Stimulated activated CD4-positive, alpha-beta T cell treated with anti-CD3 and anti-CD28 coated beads, Interleukin-15, amount 100 ng/mL, for 1 hour (primary cell): ENCODE measurements at places on chromosomes 11 and 22.

- no peak for DNase-seq
Measured at GRCh38 chr22:32462452-32462851, 1.8 kb downstream of the BPIFC start.

DNA sequence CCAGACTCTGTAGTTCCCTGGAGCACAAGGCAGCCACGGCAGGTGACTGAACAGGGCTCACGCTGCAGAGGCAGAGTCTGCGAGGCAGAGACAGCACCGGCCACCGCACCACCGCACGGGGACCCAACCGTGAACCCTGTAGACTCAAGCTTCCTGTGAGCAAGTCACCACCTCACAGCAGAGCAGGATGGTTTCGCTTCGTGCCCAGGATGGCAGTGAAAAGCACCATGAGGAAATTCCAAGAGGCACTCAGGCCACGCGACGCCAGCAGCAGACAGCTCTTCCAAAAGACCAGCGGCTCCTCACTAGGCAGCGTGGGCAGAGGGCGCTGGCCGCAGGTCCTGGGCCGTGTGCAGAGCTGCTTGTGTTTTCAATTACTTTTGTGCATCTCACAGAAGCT, 24.5 kb downstream of the BRD1 start:
- no peak for DNase-seq

- no peak for DNase-seq
Measured at GRCh38 chr11:108743851-108744250, 79.0 kb downstream of the DDX10 start.

DNA sequence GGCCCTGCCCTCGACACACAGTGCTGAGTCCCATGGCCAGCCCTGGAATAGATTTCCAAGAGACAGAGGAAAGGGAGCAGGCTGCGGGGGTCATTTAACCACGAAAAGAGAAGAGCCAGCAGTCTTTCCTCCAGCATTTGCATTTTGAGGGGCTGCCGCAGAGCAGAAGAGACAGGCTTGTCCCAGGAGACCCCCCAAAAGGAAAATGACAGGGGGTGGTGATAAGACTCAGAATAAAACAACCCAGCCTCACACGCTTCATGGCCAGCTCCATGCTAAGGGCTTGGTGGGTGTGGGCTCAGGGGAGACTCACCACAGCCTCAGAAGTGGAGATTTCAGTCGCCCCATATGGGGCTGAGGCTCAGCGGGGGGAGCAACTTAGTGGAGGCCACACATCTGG, 16.9 kb downstream of the TRIOBP start:
- no peak for DNase-seq

GRCh38 chr11:21602699-21603098, 590.2 kb upstream of the ANO5 start:
- DNase-seq = no peak

- no peak for DNase-seq
Measured at GRCh38 chr22:49602481-49602880, 225.2 kb downstream of the BRD1 start.

DNA sequence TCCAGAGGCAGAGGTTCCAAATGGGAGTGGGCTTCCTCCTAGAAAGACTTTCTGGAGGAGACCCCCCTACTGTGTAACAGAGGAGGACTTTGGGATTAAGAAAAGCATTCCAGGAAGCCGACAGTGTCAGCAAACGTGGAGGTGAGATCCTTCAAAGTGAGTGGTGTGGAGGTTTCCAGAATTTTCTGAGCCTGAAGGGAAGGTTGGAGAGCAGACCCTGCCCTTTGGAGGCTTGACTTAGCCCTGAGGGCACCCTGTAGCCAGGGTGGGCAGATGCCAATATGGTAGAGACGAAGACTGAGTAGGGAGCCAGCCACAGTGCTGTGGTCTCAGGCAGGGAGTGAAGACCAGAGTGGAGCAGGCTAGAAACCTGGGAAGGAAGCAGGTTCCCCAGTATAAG, 1.8 kb upstream of the KLHL22 start:
- no peak for DNase-seq

GRCh38 chr11:117443266-117444186, 115.9 kb downstream of the CEP164 start:
- no peak for DNase-seq

DNA sequence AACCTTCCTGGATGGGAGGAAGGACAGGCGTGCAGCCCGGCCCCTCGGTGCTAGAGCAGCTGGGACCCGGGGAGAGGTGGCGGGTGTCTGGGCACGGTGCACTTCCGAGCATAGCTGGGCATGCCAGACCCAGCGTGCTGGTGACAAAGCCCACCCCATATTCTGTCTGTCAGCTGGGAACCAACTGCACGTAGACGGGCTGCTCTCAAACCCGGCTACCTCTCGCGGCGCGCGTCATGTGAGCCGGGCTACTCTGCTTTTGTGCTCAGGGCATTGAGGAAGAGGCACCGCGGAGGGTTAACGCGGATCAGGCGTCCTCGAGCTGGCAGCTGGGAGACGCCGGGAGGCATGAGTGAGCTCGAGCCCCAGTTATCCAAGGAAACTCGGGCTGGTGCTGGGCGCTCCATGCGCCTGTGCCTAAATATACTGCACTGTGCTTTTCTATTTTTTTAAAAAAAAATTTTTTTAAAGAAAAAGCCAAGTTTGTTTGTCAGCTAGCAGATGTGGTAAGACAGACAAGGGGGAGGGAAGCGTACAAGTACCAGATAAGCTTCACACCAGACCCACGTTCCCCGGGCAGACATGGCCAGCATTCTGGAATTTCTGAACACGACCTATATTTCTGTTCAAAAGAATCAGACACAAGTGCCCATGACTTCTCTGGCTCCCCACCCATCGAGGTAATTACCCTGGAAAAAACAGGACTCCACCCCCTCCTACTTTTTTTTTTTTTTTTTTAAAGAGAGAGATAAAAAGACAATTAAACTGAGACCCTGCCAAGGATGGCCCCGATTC, 425.6 kb downstream of the SHANK2 start:
- DNase-seq = no peak

- DNase-seq = no peak
Measured at GRCh38 chr11:69694781-69695180, 9.0 kb downstream of the FGF19 start.

DNA sequence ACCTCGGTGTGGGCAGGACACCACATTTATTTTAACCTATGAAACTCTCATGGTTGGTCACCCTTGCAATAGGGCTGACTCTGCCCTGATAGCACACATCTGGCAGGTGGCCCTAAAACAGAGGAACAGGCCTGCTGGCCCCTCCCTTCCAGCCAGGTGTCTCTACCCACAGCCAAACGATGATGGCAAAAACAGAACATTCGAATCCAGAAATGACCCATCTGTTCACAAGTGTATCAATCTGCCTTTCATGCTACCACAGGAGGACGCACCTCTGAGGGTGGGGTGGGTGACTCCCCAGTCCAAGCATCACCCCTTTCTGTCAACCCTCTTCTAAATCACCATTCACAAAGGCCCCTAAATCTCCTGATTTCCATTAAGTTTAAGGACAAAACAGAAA, 118.1 kb downstream of the ETS1 start:
- no peak for DNase-seq

DNA sequence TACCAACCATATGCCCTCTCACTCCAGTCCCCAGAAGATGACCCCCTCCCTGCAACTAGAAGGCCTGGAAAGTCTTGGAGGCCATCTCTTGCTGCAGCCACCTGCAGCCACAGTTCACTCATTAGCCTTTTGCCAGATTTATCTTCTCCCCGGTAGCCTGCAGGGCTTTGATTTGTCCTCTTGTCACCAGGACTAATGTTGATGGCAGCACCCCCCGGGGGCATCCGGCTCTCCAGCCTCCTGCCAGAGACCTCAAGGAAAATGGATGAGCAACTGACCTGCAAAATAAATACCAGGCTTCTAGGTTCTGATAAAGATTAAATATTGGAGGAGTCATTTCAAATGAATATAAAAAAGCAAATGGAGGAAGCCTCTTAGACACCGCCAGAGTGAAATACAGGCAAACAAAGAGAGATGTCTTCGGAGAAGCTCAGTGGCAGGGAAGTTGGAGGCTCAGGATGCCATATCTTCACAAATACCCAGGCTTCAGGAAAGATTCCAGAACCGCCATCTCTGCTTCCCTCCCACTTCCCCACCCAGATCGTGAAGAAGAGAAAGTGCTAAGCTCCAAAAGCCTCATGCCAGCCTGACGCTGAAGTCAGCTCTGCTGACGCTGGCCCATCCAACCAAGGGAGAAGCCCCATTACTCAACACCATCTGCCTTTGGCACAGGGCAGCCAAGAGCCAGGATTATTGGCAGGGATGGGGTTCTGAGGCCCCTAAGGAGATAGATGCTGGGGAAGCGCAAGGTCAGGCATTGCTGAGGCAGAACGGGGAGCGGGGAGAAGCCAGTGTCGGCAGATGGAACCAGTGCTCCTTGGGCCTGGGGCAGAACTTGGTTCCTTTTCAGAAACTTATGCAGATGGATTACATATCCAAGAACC, 362.7 kb downstream of the CADM1 start:
- DNase-seq = no peak

DNA sequence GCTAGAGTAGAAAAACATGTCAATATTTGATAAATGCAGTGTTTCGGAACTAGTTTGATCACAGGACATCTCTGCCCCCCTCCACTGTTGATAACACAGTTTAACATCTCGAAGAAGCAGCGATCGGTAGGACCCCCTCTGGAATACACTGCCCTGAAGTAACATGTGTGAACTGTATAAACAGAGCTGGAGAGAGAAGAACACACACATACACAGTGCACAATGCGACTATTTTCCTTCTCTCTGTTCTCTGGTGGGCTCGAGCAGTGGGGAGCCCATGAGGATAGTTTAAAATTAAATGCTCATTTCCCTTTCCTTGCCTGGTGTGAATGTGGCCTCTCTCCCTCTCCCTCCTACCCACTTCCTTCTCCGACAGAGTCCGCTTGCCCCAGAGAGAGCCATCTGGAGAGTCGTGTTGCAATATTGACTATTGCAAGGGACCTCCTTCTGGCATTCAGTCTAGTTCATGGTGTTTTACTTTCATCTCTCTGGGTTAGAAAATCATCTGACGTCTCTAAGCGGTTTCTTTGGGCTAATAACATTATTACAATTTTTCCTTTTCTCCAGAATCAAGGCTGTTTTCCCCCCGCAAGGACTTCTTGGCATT, 51.6 kb upstream of the BARX2 start:
- DNase-seq = no peak

DNA sequence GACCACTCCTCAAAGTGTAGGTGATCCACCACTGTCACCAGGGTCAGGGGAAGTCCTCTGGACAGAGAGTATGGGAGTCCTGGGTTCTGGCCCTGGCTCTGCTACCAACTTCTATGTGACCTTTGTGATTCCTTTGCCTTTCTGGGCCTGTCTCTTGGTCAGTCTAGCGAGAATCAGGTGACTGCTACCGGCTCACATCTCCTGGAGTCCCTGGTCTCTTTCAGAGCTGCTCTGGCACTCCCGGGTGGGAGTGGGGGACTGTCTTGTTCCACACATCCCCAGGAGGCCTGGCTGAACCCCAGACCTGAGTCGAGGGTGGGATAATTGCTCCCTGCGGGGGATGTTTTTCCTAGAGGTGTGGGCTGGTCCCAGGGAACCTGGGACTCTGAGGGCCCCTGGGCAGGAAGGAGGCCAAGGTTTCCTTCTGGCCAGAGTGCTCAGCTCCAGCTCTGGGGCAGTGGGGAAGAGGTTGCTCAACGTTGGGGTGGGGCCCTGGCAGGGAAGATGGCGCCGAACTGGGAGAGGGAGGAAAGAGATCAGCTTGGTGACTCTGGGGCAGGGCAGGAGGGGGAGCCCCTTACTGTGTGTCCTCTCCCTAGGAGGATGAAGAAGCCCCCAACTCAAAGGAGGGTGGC, 2.1 kb downstream of the SOX10 start:
- DNase-seq = no peak

GRCh38 chr11:66322732-66323427, 6.0 kb upstream of the CD248 start:
- DNase-seq = no peak

- no peak for DNase-seq
Measured at GRCh38 chr22:42432020-42432596, at the start of gene NFAM1. TSS of gene NFAM1 (minus strand) at chr22:42432403. CDS start at chr22:42432357, 46 bp downstream.

DNA sequence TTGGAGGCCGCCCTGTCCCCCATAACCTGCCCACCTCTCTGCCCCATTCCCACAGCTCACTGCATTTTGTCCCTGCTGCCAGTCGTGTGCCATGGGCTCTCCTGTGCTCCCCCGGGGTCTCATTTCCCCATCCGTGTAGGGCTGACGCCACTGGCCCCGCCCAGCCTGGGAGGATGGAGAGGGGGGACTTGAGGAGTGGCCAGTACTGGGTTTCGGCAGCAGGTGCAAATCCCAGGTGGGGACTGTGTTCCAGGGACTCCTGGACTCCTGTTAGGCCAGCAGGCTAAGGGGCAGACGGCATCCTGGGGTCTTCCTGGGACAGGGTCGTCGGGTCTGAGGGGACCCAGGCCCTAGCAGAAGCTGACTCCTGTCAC, 1.2 kb upstream of the MYO7A start:
- no peak for DNase-seq

- DNase-seq = no peak
Measured at GRCh38 chr11:16805938-16806337, 67.5 kb downstream of the C11orf58 start.

GRCh38 chr11:114607753-114608459, 12.3 kb upstream of the NXPE4 start:
- no peak for DNase-seq

DNA sequence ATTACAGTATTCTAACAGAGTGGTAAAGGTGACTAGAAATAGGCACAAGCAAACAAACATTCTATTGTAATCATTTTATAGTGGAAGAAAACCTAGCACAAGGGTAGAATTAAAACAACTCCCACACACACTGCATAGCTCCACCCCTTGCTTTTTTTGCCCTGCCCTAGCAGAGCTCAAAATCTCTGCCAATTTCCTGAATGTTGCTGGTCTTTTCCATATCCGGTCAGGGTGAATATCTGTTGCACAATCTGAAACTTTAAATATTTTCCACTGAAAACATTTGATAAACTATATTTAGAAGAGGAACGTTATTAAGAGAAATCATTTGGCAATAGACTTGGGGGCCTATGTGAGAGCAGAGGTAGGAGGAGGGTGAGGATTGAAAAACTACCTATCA, 2.7 kb downstream of the SPA17 start:
- DNase-seq = no peak

DNA sequence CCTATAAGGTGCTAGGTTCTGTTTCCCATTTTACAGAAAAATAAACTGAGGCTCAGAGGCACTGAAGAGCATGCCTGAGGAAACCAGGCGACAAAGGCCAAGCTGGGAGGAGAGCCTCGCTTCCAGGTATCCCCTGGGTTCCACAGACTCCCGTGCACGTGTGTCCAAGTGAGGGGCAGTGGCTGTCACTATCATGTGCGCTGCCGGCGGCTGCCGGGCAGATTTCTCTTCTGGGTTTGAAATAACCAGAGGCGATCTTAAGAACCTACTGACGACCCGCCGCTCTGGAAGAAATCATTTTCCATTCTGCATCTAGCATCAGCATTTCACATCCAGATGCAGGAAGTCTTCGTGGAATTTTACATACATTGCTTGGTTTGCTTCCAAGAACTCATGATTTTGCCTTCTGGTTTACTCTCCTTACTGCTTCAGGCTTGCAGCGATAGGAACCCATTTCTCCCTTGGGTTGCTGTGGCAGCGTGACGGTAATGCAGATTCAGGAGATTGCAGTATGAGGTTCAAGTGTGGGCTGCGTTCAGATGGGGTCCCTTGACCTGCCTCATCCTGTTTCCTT, 28.6 kb downstream of the ARHGAP8 start:
- DNase-seq = no peak
